NCI-H510A (cell line): ENCODE measurements at places on chromosomes 16 and 17.

GRCh38 chr17:72104863-72105234 is 16.0 kb upstream of the SOX9 start:
- no peak for DNase-seq

DNA sequence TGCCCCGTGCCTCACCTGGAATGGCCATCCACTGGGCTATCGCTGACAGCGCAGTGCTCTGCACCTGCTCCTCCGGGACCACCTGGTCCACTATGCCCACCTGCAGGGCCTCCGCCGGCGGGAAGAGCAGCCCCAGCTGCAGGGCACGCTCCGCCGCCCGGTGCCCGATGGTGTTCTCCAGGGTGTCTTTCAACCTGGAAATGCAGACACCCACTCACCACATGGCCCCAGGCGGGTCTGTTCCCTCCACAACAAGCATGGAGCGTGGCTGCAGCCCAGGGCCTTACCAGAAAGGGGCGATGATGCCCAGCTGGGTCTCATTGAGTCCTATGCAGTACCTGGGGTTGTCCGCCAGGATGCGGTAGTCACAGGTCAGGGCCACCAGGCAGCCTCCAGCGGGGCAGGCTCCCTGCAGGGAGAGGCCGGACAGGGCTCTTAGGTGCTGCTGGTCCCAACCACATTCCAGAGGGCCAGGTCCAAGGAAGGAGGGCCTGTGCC is 6.8 kb downstream of the DNASE1L2 start:
- DNase-seq, result no peak

GRCh38 chr17:2542056-2542455 is 30.4 kb upstream of the METTL16 start:
- DNase-seq, result no peak

GRCh38 chr16:57283214-57283958 is 1.1 kb downstream of the PLLP start:
- DNase-seq, result no peak

- DNase-seq, result peak; percentile 38
Measured at GRCh38 chr17:45784741-45785479, 790 bp downstream of the CRHR1 start.

GRCh38 chr16:19175492-19176262 is 7.6 kb downstream of the SYT17 start:
- DNase-seq, result no peak

- no peak for DNase-seq
Measured at GRCh38 chr17:12118617-12119016, 97.9 kb downstream of the MAP2K4 start.

GRCh38 chr17:44247440-44247841 is 20.5 kb downstream of the SLC4A1 start:
- DNase-seq, result no peak

- no peak for DNase-seq
Measured at GRCh38 chr17:68526548-68526947, 14.3 kb downstream of the PRKAR1A start.

DNA sequence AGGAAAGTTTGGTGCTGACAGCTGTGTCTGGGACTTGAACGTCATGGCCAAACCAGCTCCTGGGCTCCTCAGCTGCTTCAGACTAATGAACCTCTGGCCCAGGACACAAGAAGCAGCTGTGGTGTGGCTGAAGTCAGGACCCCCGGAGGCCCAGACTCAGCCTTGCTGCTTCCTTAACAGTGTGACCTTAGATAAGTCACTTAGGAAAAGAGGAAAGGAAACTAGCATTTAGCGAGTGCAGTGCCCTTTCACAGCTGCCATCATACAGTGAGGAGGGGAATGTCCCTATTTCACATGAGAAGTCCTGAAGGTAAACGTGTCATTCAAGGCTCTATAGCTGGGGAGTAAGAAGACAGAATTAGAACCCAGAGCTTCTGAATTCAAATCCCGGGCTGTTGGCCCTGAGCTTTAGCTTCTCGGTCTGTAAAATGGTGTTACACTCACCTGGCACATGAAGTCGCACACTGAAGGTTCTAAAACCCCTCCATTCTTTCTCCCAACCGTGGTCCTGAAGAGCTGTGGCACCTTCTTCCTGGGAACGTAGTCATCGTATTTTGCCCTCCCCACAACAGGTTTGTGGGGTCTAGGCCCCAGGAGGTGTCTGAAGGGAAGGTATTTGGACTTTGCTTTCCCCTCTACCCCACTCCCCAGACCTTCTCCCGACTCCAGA is 910 bp upstream of the RAMP2 start:
- no peak for DNase-seq

DNA sequence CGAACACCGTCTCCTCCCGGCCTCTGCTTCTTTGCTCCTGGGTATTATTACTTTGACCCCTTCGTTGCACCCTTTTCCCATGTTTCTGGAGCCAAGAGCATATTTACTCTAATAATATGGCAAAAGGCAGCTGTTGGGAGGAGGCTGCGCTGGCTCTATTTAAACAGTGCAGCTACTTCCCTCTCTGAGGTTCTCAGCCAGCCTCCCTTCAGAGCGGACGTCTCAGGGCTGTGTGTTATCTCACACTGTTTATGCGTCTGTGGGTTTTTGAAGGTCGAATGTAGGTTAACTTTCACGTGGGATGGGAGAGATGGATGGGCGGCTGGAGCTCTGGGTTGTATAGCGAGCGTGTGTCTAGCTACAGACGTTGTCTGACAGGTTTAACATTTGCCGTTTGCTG is 45.3 kb downstream of the COX4I1 start:
- no peak for DNase-seq

GRCh38 chr17:20158580-20158979 is 149.4 kb downstream of the SPECC1 start:
- no peak for DNase-seq

- DNase-seq, result no peak
Measured at GRCh38 chr17:16338391-16338790, 14.9 kb downstream of the CENPV start.

DNA sequence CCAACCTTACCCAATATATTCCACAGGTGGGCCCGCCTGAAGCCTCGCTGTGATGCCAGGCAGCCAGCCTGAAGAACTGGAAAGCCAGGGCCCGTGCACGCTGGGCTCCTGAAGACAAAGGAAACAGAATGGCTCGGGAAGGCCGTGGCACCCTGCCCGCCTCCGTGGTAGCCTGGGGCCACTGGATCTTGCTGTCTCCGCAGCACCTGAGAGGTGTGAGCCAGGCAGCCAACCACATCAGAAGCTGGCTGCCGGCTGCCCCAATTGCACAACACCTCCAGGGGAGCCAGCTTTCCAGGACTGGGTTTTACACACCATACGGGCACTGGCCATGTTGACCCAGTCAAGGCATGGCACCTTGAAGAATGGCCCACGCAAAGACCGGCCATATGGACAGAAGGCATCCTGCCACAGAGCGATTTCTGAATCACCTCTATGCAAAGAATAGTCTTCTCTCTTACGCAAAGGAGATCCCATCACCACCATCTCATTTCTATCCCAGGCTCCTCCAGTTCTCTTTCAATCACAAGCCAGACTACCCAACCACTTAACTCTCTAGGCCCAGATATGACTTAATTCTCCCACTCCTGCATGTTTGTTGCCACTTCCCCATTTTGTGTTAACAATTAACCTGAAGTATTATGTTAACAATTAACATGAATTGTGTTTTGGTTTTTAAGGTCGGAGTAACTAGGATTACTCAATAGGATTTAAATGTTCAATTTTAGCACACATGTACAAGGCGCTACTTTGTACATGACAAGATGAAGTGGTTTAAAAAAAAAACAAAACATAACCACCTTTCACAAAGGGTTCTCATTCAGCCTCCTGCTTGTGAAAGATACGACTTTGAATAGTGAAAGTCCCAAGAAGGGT is 32.1 kb downstream of the ZFHX3 start:
- DNase-seq, result no peak

DNA sequence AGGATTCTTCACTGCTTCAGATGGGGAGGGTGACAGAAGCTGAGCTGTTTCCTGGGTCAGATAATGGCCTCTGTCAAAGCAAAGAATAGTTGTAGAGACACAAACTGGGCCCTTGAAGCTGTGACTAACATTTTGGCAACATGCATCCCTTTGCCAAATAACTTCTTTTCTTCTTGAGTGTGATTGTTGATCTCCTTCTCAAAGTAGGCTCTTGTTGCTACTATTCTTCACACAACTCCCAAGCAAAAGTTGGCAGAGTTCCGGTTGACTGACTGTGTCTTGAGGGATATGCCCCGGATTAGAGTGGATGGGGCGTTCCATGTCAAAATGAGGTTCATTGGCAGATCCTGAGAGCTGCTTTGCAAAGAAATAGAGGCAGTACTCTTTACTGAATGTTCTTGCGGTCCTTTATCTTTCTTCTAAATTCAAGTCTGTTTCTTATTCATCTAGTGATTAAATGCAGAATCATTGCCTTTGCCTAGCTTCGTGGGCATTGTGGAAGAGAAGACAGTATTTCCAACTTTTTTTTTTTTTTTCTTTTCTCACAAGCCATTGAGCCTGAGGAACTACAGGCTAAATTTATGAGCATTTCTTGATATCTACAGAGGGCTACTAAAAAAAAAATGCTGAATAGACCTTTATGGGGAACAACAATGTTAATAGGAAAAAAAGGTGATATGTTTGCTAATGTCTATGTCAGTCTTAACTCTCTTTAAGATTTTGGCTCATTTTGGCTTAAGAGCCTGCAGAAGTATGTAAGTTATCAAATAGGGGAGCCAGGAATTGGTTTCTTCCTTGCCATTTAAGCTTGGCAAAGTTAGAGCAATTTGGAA is 5.8 kb downstream of the WIPF2 start:
- no peak for DNase-seq

DNA sequence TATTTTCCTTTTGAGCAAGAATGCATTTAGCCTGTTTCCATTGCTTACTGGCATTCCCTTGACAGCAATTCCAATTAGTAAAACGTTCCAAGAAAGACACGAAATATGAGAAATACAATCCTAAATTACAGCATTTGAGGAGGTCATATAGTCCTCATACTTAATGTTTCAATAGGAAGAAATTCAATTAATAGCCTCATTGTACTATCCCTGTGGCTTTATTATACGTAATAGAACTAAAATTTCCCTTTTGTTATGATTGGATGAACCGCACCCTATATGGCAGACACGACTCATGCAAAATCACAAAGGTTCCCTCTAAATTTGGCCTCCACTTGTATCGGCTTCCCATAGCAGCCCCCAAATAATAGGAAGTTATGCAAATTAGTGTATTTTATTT is 291.7 kb downstream of the CEP112 start:
- DNase-seq, result no peak

DNA sequence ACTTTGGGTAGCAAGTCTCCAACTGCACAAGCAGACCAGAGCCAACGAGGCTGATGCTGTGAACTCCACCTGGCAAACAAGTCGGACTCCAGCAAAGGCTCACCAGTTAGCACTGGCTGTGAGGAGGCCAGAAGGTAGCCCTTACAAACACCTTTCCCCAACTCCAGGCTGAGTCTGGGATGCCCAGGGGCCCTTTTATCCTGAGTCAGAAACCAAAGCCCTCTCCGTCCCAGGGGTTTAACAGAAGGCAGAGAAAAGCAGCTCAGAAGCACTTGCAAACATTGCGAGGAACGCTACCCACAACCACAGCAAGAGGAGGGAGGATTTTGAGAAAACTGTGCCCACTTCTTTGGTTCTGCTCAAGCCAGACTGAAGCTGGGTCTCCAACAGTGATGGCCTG is 25.0 kb downstream of the CUEDC1 start:
- no peak for DNase-seq

DNA sequence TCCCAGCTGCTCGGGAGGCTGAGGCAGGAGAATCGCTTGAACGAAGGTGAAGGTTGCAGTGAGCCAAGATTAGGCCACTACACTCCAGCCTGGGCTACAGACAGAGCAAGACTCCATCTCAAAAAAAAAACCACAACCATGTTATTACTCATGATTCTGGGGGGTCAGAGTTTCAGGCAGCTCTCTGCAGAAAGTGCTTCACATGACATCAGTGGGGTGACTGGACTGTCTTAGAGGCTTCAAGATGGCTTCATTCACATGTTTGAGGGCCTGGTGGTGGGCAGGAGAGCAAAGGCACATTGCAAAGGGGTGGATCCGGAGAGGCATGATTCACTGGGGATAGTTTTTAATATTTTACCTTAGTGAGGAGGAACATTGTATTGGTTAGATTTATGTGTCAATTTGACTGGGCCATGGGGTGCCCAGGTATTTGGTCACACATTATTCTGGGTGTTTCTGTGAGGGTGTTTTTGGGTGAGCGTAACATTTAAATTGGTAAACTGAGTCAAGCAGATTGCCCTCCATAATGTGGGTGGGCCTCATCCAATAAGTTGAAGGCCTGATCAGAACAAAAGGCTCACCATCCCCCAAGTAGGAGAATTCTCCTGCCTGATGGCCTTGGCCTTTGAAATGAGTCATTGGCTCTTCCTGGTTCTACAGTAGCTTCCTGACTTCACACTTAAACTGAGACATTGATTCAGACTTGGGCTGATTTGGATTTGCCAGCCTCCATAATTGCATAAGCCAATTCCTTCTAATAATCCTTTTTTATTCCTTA is 109.8 kb downstream of the GOSR1 start:
- DNase-seq, result no peak

DNA sequence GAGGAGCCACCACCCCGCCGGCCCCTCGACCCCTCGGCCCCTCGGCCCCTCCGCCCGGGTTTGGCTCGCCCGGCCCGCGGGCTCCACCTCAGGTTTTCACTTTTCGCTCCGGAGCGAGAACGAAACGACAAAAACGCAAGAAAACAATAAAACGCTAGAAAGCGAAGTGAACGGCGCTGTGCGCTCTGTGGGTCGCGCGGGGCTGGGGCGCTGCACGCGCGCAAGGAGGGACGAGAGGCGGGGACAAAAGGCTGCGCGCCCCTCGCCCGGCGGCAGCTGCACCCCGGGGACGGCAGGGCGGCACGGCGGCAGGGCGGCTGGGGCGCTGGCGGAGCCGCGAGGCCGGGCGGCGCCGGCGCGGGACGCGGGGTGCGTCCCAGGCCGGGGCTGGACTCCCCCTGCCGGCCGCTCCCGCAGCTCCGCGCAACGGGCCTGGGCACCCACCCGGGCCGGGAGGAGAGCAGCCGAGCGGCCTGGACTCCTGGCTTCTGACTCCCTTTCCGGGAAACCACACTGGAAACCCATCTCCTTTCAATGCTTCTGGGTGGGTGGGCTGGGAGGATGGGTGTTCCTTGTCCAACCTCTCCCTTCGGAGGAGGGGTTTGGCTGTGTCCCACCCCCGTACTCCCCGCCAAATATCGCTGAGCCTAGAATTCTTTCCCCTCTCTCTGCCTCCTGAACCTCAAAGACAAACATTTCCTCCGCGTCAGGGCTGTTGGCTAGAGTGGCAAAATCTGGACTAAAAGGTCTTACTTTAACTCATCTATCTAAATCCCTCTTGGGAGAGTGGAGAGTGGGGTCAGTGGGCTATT is 9.9 kb downstream of the TBX2 start:
- no peak for DNase-seq

- DNase-seq, result no peak
Measured at GRCh38 chr16:47197536-47198179, 53.9 kb upstream of the NETO2 start.

GRCh38 chr16:67112591-67113399 is 3.1 kb downstream of the PHAF1 start:
- DNase-seq, result no peak
